Hematopoietic multipotent progenitor cell treated with erythropoietin and hydrocortisone succinate and interleukin-3 and kit ligand, for 15 days (in vitro differentiated cells): ENCODE measurements at places on chromosomes 7 and 10.

DNA sequence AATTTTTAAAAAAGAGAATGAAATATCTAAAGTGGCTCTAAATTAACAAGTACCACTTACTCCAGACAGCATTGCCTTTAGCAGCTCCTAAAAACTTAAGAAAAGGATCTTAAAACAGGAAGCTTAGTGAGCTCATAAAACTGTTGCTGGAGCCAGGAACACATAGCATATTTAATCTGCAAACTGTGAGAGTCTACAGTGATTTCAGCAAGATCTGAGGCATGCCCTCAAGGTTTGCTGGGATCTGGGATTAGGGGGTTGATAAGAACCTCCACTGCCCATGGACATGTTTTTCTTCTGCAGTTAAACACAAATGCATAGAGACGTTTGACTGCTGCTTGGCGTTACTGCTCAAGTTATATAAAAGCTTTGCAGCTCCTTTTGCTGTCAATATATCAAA, 3.8 kb downstream of the GLI3 start:
- DNase-seq = no peak

- no peak for DNase-seq
Observed at GRCh38 chr10:4370376-4370775, 455.6 kb upstream of the AKR1E2 start.

DNA sequence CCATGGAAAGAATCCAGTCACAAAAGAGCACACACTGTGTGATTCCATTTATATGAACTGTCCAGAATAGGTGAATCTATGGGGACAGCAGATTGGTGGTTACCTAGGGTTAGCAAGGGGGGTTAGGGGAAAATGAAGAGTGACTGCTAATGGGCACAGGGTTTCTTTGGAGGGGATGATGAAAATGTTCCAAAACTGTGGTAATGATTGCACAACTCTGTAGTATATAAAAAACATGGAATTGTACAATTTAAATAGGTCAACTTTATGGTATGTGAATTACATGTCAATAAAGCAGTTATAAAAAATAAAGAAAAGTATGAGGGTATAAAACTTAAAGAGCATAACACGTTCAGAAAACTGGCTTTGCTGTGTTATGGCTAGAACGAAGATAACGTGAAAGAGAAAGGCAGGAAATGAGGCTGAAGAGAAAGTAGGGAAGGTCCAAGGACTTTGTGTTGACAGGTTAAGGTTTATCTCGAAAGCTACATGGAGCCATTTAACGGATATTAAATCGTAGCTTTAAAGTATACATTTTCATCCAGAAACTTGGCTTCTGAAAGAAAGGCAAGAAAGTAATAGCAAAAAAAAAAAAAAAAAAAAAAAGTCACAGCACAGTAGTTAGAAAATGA, 26.4 kb upstream of the MSS51 start:
- no peak for DNase-seq

GRCh38 chr10:109701633-109702215, 221.6 kb downstream of the XPNPEP1 start:
- no peak for DNase-seq

GRCh38 chr7:155164316-155164715, 94.2 kb downstream of the HTR5A start:
- no peak for DNase-seq

DNA sequence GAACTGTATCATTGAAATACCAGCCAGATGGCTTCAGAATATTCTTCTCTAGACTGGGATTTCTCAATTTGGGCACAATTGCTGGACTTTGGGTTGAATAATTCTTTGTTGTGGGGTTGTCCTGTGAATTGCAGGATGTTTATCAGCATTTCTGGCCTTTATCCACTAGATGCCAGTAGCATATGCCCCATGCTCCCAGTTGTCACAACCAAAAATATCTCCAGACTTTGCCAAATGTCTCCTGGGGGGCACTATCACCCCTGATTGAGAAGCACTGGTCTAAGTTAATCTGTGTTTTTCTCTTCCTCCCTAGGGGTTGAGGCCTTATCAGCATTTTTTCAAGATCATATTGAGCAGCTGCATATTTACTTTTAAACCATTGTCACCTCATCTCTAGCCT, 204.9 kb upstream of the SP8 start:
- no peak for DNase-seq

DNA sequence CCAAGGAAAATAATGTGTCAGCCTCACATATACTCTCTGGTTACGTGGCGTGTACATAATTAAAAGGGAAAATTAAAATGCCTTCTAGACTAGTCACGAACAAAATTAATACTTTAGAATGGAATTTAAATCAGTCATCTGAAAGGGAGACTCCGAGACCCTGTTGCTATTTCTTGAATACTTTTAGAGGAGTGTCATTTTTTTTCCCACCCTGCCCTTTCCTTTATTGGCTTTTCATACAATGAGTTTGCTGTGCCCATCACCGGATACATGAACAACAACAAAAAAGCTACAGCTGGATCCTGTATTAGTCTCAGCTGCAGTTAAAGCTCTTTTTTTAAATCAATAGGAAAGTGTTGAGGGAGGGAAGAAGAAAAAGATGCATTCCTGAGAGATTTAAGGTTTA, 20.1 kb downstream of the CYTH3 start:
- no peak for DNase-seq

- DNase-seq = no peak
Observed at GRCh38 chr7:139936760-139937310, 107.8 kb downstream of the TBXAS1 start.

DNA sequence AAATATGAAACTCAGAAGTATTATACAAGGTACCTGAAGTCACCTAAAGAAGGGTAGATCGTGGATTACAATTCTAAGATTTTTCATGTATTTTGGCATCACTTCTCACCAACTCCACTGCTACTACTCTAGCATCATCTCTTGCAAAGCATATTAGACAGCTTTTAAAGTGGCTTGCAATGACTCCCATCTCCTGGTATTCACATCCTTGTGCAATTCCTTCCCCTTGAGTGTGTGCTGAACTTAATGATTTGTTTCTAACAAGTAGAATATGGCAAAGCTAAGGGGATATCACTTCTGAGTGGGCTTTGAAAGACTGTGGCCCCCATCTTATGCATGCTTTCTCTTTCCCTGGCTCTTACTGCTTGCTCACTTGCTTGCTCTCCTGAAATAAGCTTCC, 280.2 kb downstream of the SNX13 start:
- DNase-seq = no peak

DNA sequence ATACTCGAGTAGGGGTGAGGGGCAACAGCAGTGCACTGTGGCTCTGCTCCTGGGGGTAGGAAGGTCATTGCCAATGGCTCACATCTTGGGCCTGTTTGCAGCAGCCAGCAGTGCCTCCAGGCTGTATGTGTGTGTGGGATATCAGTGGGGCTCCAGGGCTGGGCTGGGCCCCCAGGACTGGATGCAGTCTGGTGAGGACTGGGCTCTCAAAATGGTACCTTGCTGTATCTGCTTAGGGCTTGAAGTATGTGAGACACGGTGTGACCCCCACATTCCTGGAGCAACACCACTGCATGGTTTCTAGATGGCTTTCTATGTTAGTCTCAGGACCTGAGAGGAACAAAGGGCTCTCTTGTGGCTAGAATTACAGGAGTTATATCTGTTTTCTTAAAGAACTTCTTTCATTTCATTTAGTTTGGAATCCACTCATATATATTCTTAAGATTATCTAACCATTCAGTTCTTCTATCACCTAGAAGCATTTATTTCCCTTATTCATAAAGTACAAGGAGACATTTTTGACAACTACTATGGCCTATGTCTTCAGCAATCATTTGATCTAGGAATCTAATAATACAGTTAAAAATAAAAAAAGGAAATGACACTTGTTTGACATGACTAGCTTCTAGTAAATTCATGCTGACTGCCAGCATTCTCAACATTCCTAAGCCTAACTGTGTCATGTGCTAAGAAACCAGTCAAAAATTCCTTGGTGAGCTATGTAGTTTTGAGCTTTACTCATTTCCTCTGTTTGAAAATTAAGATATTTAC, 443.2 kb upstream of the SEMA3A start:
- no peak for DNase-seq

DNA sequence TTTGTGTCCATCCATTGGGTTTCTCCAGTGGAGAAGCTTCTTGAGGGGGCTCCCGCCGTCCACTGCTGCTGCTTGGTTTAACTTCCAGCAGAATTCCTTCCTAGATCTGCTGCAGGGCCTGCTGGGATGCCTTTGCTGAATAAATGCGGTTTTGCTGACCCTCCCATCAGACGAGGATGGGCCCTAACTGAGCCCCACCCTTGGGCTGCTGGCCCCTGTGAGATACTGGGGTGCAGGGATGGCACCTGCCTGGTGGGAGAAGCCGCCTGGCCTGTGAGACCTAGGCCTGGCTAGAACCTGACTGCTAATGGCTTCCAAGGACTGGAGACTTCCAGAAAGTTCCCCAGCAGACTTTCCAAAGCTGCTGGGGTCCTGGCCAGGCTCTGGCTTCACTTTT, 43.8 kb downstream of the ZNF467 start:
- no peak for DNase-seq

- no peak for DNase-seq
Observed at GRCh38 chr10:70458329-70459060, 17.0 kb upstream of the NODAL start.

DNA sequence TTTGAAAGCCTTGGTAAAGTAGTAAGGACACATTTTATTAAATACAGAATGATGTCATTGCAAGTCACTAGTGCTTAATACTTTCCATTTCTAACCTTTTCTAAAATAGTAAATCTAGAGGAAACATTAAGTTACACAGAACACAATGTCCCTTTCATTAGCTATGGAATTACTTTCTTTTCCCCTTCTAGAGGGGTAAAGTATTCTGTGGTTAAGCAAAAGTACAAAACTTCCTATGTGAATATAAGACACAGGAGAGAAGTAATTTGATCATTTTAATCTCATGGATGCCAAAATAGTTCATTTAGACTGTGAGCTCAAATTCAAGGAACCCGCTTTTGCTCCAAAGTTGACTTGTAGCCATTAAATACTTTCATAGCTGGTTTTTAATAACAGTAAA, 49.8 kb downstream of the SEMA3E start:
- DNase-seq = no peak

DNA sequence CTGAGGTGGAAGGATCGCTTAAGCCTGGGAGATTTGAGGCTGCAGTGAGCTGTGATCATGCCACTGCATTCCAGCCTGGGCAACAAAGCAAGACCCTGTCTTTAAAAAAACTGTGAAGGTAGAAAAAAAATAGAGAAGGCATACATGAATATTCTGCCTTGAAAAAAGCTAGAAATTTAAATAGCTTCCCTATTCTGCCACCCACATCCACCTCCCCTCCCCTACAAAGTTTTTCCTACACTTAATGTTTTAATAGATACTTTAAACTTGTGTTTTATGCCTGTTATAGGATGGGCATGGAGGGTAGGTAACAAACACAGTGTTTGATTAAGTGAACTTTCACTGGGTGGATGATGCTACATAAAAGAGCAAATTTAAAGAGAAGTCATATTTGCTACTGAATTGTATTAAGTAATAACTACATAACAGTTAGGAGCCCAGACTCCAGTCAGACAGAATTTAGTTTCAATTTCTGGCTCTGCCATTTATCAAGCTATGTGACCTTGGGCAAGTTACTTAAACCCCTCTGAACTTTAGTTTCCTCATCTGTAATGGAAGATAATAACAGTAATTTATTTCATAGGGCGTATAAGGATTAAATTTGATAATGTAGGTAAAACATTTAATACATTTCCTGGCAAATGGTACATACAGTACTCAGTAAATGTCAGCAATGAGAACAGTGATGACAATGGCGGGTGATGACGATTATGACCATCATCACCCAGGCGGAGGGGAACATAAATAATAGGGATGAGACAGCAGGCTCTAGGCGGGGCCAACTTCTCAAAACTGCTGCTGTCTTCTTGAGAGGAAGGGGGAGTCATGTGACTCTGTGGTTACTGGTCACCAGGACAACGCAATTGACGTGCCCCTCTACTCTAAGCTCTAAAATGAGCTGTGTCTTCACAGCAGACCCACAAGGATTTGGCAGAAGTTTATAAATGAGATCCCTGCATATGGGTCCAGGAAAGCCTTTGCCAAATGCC, 15.8 kb downstream of the DNMBP start:
- DNase-seq = no peak

GRCh38 chr10:93992400-93993030, 1.2 kb upstream of the PLCE1 start:
- DNase-seq = no peak

- DNase-seq = no peak
Observed at GRCh38 chr10:101217450-101218281, 11.6 kb downstream of the LBX1 start.

GRCh38 chr7:7335215-7335614, 152.9 kb downstream of the C1GALT1 start:
- no peak for DNase-seq

DNA sequence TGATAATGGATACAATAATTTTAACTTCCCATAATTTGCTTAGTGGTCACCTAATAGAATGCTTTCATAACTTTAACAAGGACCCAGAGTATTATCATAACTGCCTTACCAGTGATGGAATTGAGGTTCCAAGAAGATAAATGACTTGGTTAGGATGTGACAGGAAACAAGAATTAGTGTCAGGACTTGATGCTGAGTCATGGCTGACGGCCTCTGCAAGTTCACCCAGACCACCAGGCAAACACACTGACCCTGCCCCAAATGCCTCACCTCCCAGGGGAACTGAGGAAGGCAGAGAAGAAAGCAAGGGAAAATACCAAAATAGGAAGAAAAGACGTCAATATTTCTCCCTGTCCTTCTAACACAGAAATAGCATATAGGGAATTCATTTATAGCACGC, 636.3 kb downstream of the PARD3 start:
- no peak for DNase-seq

GRCh38 chr10:61970182-61971002, 68.9 kb downstream of the ARID5B start:
- DNase-seq = no peak

DNA sequence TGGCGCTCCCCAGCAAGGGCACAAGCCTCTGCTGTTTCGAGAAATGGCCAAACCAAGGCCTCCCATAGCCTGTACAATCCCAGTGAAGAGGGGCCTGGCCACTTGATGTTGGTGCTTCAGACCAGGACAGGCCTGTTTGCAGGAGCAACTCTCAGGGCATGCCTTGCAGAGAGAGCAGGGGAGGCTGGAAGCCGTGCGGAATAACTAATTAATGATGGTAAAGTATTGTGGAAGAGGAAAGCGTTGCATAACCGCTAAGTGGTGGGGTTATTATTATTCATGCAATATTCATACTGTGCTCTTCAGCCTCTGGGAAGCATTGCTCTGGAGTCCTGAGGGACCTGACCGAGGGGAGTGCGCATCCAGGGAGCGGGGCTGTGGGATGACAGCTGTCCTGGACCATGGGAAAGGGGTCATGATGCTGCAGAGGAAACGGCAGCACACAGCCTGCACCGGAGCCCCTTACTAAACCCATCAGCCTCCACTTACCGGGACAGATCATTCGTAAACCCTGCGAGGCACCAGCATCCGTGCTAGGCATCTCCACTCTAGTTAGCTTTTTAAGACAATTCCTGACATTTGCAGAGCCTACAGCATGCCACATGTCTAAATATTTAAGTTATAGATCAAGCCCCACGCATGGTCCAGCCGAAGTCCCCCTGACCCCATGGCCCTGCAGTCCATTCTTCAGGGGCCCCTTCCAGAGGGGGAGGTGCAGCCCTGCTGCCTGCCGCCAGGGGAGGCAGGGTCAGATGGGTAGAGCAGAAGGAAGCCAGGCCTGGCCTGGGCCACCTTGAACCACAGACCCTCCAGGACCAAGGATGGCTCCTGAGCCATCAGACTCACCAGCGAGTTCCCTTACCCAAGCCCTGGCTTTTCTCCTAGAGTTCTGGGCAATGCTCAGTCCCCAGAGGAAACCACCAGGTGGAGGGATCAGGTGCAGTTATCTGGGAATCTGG, 11.6 kb downstream of the TMEM273 start:
- no peak for DNase-seq

- no peak for DNase-seq
Observed at GRCh38 chr10:112361951-112362751, 11.8 kb upstream of the ACSL5 start.

- no peak for DNase-seq
Observed at GRCh38 chr10:112985690-112986543, 35.9 kb downstream of the TCF7L2 start.
